Stimulated activated CD4-positive, alpha-beta T cell treated with anti-CD3 and anti-CD28 coated beads, Interleukin-15, amount 100 ng/mL, for 1 hour (primary cell): ENCODE measurements at places on chromosomes 12 and 14.

DNA sequence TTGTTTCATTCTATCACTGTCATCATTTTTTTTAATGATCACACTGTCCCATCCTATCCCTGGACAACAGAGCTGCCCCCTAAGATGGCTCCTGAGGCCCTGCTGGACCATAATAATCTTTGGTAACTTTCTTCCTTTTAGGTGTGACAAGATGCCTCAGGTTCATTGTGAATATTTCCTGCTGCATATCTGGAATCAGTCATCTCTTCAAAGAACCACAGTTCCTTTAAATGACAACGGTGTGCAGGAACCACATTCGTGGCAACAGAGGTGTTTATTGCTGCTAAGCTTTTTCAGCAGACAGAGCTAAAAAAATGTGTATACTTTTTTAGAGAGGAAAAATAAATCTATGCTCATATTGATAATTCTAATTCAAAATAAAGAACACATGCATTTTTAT, 312.9 kb downstream of the MED13L start:
- DNase-seq = no peak

GRCh38 chr12:52278575-52279421, 4.4 kb downstream of the KRT86 start:
- peak; percentile 64 for DNase-seq

DNA sequence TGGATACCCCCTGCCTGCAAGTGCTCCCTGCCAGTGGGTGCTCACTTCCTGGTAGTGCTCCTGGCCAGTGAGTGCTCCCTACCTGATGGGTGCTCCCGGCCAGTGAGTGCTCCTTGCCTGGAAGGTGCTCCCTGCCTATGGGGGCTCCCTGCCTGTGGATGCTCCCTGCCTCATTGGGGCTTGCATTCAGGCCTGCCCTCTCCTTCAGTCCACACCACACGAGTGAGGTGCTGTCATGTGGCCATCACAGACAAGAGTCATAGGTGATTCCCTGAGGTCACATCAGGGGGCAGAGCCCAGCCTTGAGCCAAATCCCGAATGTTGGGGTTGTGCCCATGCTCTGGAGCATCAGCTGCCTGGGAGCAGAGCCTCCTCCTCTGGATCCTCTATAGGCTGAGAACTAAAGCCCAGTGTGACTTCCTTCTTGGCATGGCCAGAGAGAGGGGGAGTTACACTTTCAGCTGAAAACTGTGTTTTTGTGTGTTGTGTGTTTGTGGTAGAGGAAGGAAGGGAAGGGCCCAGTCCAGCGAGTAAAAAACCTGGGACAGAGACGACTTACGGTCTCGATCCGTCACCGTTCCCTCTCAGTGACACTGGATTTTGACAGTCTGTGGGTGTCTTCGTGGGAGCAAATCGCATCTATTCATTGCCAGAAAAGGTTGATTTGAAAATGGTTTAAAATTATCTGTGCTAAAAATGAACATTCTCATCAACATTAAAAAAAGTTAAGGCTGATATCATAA, 136.0 kb downstream of the ADGRD1 start:
- no peak for DNase-seq

- no peak for DNase-seq
Observed at GRCh38 chr12:10705655-10706054, 17.5 kb downstream of the YBX3 start.

- no peak for DNase-seq
Observed at GRCh38 chr14:36361210-36361853, 40.9 kb upstream of the MBIP start.

DNA sequence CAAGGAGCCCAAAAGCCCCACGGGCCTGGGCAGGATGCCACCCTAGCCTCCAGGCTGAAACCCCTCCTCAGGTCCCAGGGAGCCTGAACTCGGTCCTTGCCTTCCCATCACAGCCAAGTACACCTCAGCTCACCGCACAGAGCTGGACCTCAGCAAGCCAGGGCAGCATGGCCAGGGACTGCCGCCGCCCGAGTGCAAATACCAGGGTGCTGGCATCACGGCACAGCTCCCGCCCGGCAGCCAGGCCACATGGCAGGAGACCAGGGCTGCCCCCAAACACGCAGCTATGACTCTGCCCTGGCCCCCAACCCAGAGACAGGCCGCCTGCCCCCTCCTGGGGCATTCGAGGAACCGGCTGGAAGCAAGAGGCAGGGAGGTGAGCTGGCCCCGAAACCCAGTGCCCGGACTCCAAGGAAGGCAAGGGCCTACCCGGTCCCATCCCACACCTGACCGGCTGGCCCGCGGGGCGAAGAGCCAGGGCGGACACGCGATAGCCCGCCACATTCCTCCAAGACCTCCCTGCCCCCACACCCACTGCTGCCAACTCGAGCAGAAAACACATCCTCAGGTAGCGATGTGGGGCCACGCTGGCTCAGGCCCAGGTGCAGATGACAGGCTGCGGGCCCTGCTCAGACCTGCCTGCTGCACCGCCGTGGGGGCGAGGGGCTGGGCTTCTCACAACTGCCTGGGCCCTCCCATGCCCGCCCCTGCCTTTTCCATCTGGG, 2.7 kb downstream of the JAG2 start:
- no peak for DNase-seq

GRCh38 chr12:18250313-18250916, 10.9 kb upstream of the PIK3C2G start:
- no peak for DNase-seq
